ENCODE measurements at places on chromosomes 11 and 22.

DNA sequence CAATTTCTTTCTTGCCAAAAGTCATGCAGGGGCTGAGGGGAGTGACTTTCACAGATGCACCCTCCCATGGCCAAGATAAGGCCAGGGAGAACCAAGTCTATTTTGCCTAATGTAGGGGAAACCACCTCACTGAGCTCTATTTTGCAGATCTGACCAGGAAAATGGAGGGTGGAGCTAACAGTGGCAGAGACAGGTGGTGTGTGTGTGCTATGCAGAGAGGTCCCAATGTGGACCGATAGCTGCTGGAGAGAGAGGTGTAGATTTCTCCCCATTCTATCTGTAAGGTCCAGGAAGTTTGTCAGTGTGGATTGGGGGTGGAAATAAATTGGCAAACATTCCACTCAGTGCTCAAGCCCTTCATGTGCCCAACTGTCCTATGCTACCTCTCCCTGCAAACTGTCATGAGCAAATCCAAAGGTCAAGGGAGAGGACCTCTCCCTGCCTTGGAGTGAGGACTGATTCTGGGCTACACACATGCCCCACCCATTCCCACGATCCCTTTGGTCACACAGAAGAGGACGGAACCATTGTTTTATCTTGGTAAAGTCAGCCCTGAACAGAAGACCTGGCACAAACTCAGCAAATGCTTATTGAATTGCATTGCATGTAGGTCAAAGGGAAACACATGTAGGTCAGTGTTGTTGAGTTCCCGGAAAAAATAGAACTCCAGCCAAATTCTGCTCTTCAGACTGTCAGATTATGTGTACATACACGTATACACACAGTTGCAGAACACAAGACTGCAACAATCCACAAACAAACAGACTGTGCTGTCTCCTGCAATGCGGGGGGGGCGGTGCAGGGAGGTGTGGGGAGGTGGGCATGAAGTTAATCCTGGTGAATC is 65.9 kb downstream of the C11orf58 start:
- DNase-seq, result no peak

DNA sequence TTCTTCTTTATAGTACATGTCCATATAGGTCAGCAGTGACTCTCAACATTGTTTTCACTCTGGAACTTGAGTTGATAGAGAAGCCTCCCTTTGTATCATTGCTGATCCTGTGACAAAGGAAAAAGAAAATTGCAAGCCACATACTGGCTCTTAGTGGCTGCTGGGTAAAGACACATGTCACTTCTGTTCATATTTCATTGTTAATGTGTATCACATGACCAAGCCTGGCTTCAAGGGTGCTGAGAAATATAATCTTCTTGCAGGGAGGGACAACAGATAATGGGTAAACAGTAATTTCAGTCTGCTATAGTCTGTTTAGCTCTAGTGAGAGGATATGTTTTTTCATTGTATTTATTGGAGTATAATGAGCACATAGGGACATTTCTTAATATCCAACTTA is 173.3 kb downstream of the PGR start:
- no peak for DNase-seq

GRCh38 chr11:2558397-2558796 is 113.6 kb downstream of the KCNQ1 start:
- DNase-seq, result no peak

DNA sequence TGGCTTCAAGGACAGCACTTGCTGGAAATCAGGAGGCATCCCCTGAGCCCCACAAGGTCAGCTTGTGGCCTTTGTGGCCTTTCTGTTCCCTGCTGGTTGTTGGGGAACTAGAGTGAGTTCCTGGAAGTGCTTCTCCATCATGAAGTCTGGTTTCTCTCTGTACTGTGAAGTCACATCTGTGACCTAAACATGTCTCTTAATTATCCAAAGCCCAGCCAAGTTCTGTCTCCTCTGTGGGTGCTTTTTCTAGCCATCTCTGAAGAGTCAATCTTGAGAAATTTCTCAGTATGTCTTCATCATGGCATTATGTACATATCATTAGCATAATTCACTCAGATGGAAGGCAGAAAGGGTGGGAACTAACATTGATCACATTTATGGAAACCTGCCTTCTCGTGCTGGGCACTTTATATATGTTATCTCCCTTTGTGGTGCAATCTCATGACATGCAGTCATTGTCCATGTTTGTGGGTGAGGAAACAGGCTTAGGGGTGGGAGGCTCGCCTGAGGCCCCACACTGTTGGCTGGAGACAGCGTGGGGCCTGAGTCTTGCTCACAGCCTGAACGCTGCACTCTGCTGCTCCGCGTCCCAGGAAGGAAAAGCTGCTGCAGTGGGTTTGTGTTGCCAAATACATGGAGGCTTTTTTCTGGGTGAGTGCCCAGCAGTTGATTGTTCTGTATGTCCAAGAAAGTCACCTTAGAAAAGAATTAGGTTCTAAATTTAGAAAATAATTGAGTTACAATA is 24.6 kb downstream of the IGHMBP2 start:
- DNase-seq, result no peak

GRCh38 chr22:43050995-43051394 is 36.0 kb upstream of the PACSIN2 start:
- no peak for DNase-seq

DNA sequence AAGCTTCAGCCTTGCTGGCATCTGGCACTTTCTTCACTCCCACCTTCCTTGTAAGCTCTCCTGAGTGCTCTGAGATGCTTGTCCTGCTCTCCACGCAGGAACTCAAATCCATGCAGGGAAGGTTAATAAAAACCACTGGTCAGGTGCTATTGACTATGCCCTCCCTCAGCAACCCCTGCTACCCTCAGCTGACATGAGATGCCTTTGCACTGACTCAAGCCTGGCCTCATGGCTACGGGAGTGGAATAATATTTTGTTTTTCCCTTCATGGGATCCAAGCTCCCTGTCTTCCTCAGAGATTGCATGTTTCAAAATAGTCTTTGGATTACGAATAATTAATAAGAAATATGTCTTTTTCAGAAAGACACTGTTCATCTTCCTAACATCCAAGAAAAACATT is 31.7 kb upstream of the ABCC8 start:
- DNase-seq, result no peak

- no peak for DNase-seq
Measured at GRCh38 chr22:29030618-29031226, 30.9 kb downstream of the C22orf31 start.
